ENCODE measurements at places on chromosomes 12 and 14.

- no peak for DNase-seq
These were observed 327.6 kb downstream of the CCER1 start for GRCh38 chr12:90627180-90627896.

- DNase-seq = no peak
These were observed 23.5 kb downstream of the SSH1 start for GRCh38 chr12:108833757-108834472.

- DNase-seq = no peak
These were observed 28.2 kb upstream of the SNRPF start for GRCh38 chr12:95830335-95831089.

- no peak for DNase-seq
These were observed 893.4 kb upstream of the TMEM132C start for GRCh38 chr12:127373559-127373958.

GRCh38 chr12:109461846-109462756, 15.0 kb downstream of the KCTD10 start:
- DNase-seq = peak; percentile 40

DNA sequence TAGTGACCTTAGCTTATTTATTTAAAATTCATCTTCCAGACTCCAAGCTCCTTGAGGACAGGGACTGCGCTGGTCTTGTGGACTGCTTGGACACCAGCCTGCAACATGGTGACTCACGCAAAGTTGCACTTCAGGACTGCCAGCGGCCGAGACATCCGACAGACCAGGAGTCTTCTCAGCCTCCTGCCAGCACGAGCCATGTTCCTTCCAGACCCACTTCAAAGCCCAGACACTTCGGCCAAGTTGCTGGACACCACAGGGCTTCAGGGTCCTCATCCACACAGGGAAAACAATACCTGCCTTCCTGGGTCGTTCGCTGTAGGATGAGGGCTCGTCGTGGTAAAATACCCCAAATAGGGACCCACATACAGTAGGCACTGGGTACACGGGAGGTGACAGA, 88.7 kb downstream of the BCL11B start:
- DNase-seq = no peak

DNA sequence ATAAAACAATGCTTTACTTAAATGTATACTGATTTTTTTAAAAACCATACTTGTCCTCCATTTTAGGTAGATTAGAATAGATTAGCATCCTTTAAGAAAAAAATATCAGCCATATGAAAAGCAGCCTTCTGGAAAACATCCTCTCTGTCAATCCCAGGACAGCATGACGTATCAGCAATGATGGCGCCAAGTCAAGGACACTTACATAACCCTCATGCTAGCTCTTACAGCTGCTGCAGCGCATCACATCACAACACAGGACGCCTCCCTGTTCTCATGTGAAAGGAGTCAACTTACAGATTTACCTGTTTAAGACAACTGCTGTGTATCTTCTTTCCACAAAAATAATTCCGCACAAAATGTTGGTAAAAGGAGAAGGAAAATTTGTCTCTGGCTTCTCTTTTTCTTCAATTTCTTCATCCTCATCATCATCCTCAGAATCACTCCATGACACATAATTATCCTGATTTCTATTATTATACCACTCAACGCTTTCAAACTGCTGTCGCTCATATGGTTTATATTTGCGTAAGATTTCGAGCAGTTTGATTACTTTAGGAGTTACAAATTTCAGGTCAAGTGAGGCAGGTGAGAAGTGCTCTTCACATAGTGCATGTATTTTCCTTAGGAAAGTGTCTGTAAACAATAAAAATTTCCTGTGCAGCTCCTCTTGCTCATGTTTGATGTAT, 33.3 kb downstream of the DICER1 start:
- DNase-seq = no peak

- DNase-seq = no peak
These were observed 17.5 kb upstream of the TUBA1A start for GRCh38 chr12:49206389-49206788.

DNA sequence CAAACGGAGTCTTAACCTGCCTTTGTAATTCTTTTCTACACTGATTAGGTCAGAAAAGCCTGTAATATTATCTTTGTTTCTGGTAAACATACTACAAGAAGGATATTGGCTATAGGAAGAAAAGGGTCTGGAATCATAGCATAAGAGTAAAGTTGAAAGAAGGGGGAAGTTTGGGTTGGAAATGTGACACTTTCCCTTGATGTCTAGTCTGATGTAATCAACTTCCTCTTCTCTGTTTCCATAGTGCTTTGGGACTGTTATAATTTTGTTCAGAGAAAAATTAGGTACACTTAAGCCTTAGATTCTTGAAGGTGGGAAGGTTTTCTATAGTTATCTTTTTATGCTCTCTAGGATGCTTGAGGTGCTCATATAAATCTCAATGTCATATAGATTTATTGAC, 322.2 kb downstream of the AEBP2 start:
- DNase-seq = no peak
